ENCODE measurements at places on chromosomes 5 and 9.

DNA sequence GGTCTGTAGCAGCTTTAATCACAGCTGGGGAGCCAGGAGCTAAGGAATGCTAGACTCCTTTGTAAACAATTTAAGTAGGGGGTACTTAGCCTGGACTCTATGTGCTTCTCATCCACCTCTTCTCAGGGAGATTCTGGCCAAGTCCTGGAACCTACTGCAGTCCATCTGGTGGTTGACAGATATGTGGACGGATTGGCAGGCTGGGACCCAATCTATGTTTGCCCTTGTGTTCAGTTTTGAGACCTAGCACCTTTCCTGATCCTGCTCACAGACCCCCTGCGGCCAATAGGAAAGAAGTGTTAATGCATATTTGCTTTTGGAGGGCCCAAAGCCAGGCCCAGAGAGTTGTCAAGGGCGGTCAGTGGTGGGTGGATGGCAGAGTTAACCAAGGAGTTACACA, 6.4 kb downstream of the SLC22A5 start:
- no peak for DNase-seq

GRCh38 chr5:76504901-76505564, 101.9 kb downstream of the IQGAP2 start:
- DNase-seq: no peak

DNA sequence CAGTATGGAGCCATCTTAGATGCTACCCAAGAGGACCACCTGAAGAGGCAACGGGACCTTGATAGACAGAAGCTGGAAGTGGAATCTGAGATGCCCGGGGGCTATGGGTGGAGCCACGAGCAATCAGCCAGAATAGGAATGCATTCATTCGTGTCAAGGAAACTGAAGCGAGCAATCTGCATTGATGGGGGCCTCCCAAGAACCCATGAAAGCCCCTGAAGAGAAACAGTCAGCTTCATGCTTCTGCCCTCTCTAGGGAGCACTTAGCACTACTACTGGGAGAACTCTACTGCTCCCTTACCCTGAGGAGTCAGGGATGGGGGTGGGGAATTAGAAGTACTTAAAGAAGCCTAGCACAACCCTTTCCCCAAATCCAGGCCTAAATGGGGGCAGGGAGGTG, 51.9 kb upstream of the TCERG1 start:
- DNase-seq: no peak

DNA sequence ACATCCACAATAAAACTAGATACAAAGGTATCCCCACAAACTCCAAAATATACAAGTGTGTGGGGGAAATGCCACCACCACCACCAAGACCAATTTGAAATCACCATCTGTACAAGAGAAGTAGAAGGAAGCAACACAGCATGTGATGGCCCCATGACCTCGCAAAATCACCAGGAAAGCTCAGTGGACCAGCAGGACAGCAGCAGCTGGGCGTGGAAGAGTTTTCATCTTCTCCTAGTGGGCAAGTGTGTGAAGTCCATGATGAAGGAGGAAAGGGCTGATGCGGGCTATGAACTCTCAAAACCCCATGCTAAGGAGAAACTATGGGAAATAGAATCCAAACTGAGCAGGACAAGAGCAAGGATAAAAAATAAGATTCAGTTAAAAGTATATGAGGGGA, 58.1 kb downstream of the GOLPH3 start:
- DNase-seq: no peak

GRCh38 chr5:114989512-114989911, 180.2 kb downstream of the TRIM36 start:
- DNase-seq: no peak

GRCh38 chr5:179668391-179668790, 12.4 kb downstream of the CBY3 start:
- DNase-seq: peak; percentile 4

- no peak for DNase-seq
Observed at GRCh38 chr5:118906947-118907346, 81.4 kb downstream of the DTWD2 start.

DNA sequence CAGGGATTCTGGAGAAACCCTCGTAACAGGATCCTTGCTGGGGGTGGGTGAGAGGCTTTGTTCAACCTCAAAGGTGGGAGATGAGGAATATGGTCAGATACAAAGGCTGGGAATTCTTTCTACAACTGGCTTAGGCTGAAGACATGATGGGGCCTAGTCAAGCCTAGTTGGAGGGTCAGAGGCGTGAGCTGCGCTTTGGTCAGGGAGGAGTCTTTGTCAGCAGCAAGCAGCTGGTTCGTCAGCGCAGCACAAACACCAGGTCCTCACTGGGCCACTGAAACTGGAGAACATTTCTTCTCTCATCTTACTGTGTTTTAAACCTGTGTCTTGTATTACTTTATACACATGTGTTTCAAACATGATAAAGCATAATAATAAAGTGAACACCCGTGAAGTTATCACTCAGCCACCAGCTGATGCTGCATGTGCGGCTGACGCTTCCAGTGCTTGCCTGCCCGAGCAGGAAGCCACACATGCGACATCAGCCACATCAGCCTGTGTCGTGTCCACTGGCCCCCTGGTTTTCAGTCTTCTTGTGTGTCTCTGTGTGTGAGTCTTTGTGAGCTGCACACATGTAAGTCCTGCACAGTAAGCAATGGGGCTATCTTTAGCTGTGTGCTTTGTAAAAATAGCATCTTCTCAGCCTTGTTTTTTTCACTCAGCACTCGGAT, 81.5 kb downstream of the WNK2 start:
- no peak for DNase-seq

GRCh38 chr9:79685577-79685976, 113.8 kb downstream of the TLE4 start:
- DNase-seq: peak; percentile 48

DNA sequence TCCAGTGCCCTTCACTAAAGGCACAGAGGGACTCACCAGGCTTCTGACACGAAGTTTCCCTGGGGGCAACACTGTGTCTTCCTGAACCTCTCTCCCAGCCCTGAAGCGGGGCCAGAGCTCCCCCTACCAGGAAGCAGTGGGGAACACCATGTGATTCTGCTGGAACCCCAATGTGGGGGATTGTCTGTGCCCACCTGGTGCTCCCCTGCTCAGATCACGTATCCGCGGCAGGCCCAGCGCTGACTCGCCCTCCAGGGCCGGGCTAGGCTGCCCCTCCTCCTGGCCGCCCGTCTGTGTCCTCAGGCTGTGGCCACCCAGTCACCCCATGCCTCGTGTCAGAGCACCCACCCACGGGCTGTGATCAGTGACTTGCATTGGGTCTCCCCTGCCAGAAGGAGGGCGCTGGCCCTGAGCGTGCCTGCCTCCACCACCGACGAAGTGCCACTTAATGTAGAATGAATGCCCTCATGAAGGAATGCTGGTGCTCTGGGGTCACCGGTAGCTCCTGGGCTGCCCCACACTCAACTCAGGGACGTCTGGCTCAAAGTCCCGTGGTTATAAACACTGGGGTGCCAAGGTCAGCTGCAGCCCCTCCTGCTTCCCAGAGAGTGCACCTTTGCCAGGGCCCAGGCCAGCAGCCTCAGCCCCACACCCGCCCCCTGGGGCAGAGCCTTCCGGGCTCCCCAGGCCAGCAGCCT, 22.1 kb downstream of the SARDH start:
- DNase-seq: no peak

GRCh38 chr5:148988328-148988727, 74.5 kb downstream of the SH3TC2 start:
- DNase-seq: no peak

GRCh38 chr5:134491841-134492442, 33.5 kb upstream of the JADE2 start:
- no peak for DNase-seq

DNA sequence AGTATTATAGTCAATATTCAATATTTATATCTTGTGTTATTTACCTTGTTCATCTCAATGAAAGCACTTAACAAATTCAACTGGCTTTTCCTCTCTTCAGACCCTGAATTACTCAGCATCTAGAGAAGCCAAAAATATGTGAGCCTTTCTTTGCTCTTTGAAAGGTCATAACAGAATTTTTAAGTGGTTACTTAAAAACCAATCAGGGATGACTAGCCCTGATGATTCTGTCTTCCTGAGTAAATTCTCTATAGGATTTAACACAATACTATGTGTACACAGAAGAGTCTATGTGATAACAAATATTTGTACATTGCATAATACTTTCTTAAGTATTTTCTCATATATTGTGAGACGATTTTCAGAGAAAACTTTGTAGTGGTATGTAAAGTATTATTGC, 546.3 kb downstream of the MAT2B start:
- no peak for DNase-seq

DNA sequence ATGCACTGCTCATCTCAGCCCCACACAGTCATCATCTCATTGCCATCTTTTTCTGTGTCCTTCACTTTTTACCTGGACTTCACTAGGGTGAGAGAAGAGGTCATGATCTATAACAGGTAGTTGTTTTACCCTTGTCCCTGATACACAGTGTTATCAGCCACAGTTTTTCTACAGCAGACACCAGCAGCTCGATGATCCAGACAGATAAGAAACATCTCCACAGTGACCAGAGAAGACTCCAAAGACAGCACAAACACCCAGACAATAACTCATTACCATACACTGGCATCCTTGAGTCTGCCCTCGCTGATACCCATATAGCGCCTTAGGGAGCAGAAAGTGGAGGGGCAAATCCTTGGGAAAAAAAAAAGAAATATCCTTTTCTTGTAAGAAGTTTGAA, 194.1 kb downstream of the DTWD2 start:
- DNase-seq: no peak

- no peak for DNase-seq
Observed at GRCh38 chr5:56060276-56061110, 65.7 kb upstream of the IL6ST start.

GRCh38 chr9:127014910-127015540, 100.4 kb downstream of the RALGPS1 start:
- no peak for DNase-seq

- no peak for DNase-seq
Observed at GRCh38 chr9:18805386-18805785, 227.6 kb downstream of the SAXO1 start.

DNA sequence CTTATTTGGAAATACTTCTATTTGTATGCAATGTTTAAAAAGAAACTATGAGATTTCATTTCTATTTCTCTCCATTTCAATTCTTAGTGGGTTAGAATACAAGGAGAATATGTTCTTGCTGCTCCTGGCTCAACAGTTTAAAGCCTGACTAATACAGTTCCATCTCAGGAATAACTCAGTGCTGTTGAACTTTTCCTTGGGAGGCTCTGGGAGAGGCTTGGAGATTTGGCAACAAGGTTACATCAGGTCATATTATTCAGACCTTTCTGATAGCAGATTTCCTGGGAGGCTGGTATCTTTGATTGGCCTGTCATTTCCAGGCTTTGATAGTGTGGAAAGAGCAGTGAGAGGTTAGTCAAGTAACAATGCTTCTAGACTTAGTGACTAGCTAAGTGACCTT, 481.7 kb upstream of the KLF4 start:
- DNase-seq: no peak

- no peak for DNase-seq
Observed at GRCh38 chr9:132144708-132145365, 17.0 kb upstream of the NTNG2 start.

DNA sequence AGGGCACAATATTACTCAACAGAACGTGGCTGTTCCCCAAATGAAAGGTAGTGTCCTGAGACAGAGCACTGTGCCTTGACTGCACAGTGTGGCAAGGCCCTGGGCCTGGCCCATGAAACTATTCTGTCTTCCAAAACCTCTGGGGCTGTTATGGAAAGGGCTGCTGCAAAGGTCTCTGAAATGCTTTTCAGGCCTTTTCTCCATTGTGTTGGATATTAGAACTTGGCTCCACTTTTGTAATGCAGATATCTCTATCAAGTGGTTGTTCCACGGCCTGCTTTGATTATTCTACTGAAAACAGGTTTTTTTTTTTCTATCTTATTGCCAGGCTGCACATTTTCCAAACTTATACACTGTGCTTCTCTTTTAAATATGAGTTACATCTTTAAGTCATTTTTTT, 777.5 kb upstream of the TYRP1 start:
- no peak for DNase-seq

GRCh38 chr5:79474367-79475151, 39.4 kb downstream of the HOMER1 start:
- DNase-seq: no peak

GRCh38 chr5:124902097-124902821, 155.8 kb upstream of the ZNF608 start:
- DNase-seq: peak; percentile 4

GRCh38 chr5:179224741-179225140, 120.5 kb downstream of the ADAMTS2 start:
- DNase-seq: no peak

DNA sequence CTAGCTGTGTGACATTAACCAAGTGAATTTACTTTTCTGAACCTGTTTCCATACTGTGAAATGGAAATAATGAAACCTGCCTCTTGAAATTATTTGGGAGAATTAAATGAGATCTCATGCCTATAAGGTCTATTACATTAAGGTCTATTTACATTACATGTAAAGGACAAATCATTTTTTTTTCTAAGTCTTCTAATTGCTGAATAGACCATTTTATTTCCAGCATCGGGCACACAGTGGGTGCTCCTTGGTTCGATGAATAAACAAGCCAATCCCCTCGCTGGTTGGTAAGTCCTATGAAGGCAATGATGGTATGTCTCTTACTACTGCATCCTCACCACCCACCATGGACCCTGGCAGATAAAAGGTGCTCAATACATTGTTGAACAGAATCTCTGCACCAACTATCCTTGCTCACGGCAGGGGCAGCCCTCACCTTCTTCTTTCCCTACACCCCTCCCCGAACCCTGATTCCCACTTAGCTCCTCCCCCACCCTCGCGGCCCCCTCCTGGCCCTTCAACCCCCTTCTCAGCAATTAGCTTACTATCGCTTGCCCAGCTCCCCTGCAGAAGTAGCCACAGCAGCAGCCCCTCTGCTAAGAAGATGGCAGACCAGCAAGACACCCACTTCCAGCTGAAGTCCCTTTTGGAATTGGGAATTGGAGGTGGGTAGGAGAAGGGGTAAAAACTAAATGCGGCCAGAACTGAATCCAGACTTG, 3.0 kb downstream of the PCDH1 start:
- DNase-seq: no peak

GRCh38 chr9:14500705-14501104, 186.8 kb upstream of the NFIB start:
- DNase-seq: no peak

DNA sequence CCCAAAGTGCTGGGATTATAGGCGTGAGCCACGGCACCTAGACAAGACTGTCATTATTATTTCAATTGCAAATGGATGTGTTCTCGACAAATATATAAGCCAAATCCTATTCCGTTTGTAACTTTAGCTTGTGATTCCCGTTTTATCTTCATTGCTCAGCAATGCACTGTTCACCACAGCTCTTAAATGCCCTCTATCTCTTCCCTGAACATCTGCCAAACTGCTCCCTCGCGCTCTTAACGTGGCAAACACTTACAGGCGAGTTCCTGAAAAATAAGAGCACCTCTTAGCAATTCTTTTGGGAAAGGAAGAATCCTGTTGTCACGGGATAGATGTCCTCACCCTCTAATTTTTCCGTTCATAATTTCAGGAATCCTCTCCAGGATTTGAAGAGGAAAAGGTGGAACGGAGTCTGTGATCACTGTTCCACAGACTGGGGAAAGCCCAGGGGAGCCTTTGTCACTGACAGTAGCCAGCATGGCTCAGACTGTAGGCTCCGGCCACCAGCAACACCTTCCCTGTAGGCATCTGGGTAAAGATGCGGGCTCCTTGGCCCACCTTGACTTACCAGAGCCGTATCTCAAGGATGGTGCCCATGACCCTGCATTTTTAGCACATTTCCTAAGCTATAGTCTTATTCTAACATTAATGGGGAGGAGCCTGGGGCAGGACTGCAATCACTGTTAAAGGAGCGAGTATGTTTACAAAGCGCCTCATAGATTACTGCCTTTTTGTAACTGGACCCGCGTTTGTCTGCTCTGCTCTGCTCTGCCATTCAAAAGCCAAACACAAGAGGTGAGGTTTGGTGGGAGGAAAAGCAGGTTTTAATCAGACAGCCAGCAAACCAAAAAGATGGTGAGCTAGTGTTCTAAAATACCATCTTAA, 20.2 kb upstream of the GNPDA1 start:
- DNase-seq: no peak
